ENCODE measurements at places on chromosomes 12 and 14.

- DNase-seq, result no peak
Observed at GRCh38 chr12:121227294-121227693, 17.4 kb downstream of the P2RX4 start.

- no peak for DNase-seq
Observed at GRCh38 chr12:112450725-112451124, 32.0 kb downstream of the PTPN11 start.

GRCh38 chr14:102215071-102215470 lies 75.4 kb downstream of the WDR20 start:
- DNase-seq, result no peak

DNA sequence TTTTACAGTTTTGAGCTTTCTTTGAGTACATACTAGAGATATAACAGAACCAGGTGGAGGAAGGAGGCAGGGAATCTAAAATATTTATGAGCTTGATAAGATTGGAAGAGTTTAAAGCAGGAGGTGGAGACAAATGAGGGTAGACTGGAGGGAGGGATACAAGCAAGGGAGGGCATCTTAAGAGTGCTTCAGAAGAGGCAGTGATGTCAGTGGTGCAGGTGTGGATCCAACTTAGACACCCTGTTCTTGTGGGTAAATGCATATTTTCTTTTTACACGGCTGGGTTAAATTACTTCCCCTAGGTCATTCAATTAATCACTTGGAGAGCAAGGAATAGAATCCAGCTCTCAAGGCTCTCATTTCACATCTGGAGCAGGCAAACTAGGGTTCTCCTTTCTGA lies 146.1 kb upstream of the LRIG3 start:
- DNase-seq, result no peak

GRCh38 chr12:122088179-122088810 lies 9.7 kb downstream of the MLXIP start:
- DNase-seq, result no peak

DNA sequence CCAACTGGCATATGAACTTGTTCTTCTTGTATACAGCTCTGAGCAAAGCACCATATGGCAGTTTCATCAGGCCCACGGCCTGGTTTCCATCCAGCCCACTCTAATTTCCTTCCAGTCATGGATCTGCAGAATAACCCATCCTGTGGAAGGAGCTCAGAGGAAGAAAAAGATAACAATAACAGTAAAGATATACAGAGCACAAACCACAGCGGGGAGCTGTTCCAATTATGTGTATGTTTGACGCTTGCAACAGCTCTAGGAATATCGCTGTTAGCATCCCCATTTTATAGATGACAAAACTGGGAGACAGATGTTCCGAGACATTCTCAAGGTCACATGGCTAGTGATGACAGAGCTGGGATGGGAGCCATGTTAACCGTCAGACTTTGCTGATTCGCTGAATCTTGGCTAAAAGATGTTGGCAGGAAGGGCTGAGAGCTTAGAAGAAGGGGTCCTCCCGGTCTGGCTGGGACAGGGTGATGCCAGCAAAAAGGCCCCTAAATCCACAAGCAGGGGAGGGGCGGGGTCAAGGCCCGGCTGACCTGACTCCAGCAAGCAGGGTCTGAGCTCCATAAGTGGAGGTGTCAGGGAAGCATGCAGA lies 34.4 kb upstream of the CIPC start:
- no peak for DNase-seq

DNA sequence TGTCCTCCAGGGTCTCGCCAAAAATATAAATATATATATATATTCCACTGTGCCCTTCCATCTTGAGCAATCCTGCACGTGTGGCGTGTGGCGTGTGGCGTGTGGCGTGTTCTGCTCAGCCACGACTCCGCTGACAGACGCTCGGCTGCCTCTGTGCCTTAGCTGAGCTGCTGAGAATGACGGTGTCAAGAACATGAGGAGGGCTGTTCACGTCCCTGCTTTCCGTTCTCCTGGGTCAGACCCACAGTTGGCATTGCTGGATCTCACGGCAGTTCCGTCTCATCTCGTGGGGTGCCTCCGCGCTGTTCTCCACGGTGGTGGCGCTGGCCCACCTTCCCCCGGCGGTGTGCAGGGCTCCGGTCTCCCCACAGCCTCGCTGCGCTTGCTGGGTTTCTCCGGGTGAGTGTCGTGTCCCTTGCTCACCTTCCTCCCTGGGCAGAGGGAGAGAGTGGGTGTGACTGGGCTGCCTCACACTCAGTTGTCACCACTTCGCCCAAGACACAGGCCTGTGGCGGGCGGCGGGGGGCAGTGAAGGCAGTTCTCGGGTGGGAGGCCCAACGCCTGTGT lies 9.4 kb downstream of the GPR132 start:
- no peak for DNase-seq

DNA sequence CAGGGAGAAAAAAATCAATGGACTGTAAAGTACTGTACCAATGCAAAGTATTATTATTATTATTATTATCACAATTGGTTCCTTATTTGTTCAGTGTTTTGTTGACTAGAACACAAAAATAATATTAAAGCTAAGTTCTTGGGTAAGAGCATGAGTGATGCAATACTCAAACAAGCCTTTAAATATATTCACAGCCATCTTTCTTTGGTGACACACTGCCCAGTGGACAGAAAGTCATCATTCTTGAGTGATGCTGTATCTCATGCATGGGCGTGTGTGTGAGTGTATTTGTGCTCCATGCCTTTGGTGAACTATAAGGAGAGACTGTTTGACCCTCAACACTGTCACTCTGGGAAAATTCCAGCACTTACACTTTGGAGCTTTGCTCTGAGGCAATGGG lies 93.6 kb downstream of the KCNK10 start:
- DNase-seq, result no peak

- DNase-seq, result no peak
Observed at GRCh38 chr14:95302667-95303506, 16.8 kb downstream of the CLMN start.

GRCh38 chr14:22735096-22735495 lies 31.4 kb upstream of the OXA1L start:
- DNase-seq, result no peak

- DNase-seq, result no peak
Observed at GRCh38 chr12:103599274-103599673, 12.2 kb downstream of the STAB2 start.

- peak; percentile 75 for DNase-seq
Observed at GRCh38 chr12:107684990-107685359, 624 bp upstream of the PWP1 start.

GRCh38 chr12:66131067-66131688 lies 628 bp upstream of the LLPH start:
- peak; percentile 45 for DNase-seq

- DNase-seq, result no peak
Observed at GRCh38 chr12:92608151-92609091, 94.4 kb upstream of the PLEKHG7 start.

DNA sequence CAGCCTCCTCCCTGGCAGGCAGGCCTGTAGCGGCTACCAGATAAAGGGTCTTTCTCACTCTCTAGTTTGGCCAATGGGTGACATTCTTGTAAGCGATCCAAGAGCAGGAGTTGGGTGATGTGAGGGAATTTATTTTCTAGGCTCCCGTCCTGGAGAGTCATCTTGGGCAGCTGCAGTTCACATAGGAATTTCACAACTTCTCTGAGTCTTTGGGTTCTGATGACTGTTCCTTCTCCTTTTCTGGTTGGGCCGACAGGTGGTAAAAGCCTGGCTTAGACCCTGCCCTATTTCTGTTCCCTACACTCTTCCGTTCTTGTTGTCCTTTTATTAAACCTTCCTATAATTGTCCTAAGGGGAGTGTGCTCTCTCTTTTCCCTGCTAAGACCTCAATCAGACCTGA lies 42.6 kb upstream of the POC1B start:
- no peak for DNase-seq
